ENCODE measurements at places on chromosomes 16 and 17.

DNA sequence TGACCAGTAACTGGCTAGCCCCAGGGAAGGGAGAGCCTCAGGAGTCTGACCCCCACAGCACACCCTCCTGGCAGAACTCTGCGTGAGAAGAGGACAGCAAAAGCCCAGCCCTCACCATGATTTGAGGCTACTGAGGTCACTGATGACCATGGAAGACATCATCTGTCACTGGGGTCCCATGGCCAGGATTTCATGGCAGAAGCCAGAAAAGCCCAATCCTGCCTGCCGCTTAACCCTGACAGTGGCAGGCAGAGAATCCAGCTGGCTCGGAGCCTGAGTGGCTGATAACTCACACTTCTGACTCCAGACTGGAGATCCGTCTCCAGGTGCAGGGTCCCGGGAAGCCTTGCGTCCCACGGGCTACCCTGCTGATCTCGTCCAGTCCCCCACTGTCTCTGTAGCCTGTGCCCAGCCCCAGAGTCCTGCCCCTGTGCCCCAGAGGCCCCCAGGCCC lies 17.5 kb downstream of the GRIN2C start:
- no peak for DNase-seq

DNA sequence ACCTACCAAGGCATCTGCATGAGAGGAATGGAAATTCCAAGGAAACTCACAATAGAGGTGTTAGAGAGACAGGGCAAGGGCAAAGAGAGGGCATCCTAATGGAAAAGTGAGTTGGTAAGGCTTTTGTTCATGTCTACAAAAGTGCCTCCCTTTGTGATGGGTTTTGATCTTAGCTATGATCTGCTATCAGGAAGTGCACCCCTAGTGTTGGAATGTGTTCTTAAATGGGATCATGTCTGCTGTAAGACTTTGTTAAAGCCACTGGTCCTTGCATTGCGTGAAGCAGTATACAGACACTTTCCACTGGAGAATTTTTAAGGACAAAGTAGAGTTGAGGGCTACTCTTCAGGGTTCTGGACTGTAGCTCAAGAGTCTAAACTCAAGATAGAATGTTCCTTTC lies 92.0 kb downstream of the MAP2K6 start:
- DNase-seq = no peak

DNA sequence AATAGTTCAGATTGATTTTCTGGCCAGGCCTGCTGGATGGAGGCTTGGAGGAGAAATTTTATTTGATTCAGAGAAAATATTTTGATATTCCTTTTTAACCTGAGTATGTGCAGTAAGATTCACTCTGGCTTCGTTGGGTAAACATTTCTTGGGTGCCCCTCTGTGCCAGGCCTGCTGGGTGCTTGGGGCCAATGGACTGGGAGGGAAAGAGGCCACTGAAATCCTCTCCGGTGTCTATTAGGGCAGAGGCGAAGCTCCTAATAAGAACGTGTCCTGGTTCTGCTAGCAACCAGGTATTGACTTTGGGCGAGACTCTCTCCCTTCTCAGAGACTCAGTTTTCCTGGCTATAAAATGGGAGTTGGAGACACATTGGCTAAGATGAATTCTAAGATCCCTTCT lies 122.5 kb downstream of the CYLD start:
- DNase-seq = no peak

DNA sequence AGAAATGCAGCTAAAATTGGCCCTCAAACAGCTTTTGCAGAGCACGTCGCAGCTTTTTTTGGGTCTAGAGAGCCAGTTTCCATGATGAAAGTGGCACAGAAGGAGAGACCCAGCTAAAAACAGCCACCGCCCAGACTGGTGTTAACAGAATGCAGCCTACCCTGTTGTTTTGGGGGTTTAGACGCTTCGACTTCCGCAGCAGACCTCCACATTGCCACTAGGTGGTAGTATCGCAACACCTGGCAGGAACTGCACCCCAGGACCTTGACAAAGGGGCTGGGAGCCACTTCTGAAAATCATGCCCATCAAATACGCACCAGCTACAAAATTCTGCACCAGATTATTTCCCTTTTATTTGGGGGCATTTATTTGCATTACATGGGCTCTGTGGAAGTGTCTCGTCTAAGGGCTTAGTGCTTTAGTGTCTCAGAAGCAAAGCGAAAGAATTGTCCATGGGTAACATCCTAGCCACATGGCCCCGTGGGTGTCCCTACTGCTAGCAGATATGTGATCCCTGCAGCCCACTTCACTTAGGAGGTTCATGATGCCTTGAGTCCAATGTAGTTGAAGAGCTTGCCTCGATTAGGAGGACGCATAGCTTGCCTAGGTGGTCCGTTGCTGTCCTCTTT lies 167.1 kb downstream of the HAPSTR1 start:
- DNase-seq = no peak

GRCh38 chr17:45345246-45345553 lies 28.4 kb upstream of the MAP3K14 start:
- no peak for DNase-seq

GRCh38 chr16:2675714-2676113 lies 6.6 kb upstream of the KCTD5 start:
- DNase-seq = no peak

- no peak for DNase-seq
Measured at GRCh38 chr17:32116937-32117336, 25.4 kb upstream of the RHOT1 start.

DNA sequence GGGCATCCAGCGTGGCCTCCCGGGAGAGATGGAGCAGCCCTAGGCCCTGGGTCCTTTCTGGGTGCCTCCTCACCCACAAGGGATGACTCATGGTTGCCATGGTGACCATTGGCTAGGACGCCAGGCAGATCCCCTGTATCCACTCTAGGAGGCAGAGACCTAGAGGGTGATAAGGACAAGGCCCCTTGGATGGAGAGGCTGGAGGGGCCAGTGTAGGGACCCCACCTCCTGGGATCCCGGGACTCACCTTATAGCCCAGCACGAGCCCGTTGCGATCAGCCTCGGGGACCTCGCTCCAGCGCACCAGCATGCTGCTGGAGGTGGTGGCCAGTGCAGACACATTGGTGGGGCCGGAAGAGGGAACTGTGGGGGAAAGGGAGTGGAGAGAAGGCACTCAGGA lies 82.2 kb upstream of the CDC42EP4 start:
- no peak for DNase-seq

GRCh38 chr16:83059237-83059636 lies 432.5 kb downstream of the CDH13 start:
- no peak for DNase-seq

GRCh38 chr17:78183916-78184315 lies 2.9 kb downstream of the TK1 start:
- DNase-seq = no peak

DNA sequence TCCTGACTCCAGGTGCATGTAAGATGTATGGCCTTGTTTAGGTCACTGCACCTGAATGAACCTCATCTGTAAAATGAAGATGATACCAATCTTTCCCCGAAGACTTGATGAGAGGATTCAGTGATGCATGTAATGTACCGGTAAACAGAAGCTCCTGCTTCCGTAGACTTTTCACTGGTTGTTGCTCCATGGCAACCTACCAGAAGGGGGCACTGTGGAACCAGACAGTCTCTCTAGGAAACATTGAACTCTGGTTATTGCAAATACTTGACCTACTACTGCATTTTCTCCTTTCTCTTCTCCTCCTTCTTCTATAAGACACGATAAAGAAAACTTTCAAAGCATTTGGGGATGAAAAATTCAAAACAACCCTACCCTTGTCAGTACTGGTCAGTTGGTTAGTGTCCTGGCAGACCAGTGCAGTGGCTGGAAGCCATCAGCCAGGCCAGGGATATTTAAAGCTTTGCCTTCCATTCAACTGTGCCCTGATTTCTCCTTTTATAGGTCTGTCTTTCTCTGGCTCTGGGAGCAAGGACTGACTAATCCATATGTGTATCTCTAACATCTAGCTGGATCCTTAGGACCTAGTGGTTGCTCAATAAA lies 667.4 kb upstream of the SALL1 start:
- no peak for DNase-seq

GRCh38 chr17:60361889-60362288 lies 30.0 kb downstream of the USP32 start:
- no peak for DNase-seq

DNA sequence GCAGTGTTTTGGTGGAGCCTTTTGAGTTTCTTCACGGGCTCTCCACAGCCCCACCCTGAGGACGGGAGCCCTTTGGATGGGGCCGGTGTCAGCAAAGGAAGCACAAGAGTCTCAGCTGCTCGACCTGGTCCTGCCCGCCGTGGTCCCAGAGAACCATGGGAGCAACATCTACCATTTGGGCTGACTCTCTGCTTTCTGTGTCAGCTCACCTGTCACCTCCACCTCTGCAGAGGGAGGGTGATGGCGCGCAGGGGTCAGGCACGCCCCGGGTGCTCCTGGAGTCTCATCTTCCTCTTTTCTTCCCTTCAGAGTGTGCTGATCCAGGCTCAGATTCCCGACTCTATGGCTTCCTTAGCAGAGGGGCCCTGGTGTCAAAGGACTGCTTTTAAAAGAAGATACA lies 171.7 kb downstream of the LAT start:
- DNase-seq = no peak

GRCh38 chr17:64331366-64331765 lies 59.3 kb downstream of the PECAM1 start:
- DNase-seq = no peak

DNA sequence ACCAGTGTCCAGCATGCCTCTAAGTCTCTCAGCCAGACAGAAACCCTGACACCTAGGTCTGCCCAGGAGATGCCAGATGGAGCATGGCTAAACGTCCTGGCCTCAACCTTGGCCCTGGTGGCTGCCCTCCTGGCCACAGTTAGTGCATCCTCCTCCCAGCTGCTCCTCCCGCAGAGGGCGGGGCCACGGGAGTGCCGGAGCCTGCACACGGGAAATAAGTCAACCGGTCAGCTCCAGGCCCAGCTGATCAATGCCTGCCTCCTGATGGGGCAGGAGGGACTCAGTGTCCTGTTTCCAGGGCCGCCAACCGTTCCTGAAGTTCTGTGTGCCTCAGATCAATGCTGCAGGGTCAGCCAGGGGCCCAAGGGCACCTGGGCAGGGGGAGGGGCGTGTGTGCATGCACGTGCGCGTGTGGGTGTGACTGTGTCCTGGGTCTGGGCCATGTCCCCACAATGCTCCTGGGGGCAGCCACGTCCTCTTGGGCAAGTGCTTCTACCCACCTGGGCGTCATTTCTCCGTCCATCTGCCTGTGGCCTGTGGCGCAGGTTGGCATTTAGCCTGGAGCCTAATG lies 4.6 kb upstream of the KCNJ12 start:
- no peak for DNase-seq

GRCh38 chr17:76199469-76199868 lies 40.8 kb downstream of the RNF157 start:
- no peak for DNase-seq

GRCh38 chr17:17536702-17537101 lies 40.5 kb upstream of the RASD1 start:
- DNase-seq = no peak

- no peak for DNase-seq
Measured at GRCh38 chr16:64900517-64900916, 221.3 kb downstream of the CDH11 start.

- DNase-seq = no peak
Measured at GRCh38 chr17:73847952-73848351, 203.7 kb upstream of the SDK2 start.

GRCh38 chr16:46787909-46788308 lies 39.8 kb upstream of the MYLK3 start:
- no peak for DNase-seq

DNA sequence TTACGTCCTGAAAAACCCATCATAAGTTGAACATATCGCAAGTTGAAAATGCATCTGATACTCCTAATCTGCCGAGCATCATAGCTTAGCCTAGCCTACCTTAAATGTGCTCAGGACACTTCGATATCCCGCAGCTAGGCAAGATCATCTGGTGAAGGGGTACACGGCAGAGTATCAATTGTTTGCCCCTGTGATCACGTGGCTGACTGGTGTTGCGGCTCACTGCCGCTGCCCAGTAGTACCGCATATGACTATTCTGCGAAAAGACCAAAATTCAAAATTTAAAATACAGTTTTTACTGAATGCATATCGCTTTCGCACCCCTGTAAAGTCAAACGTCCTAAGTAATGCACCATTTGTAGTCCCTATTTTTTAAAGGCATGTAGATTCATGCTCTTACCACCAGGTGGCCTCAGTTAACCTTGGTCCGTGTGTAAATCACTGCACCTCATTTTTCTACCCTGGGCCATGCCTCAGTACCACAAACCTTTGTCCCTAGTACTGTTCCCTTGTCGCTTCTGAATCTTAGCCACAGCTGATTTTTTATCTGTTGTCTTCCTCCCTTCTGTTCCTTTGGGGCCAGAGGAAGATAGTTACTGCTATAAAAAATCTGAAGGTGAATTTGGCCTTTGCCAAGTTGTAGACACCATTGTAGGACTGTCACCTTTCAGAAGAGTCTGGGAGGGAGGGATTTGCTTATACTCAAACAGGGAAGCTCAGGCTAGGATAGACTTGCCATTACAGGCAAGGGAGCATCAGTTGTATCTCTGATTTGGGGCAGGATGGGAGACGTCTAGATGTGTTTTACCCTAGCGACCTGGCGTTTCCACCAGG lies 34.4 kb downstream of the WWP2 start:
- no peak for DNase-seq

- DNase-seq = no peak
Measured at GRCh38 chr17:17874478-17874877, 37.7 kb upstream of the SREBF1 start.

GRCh38 chr17:54172985-54173316 lies 350.2 kb downstream of the KIF2B start:
- no peak for DNase-seq

- DNase-seq = no peak
Measured at GRCh38 chr17:78488867-78489634, 88.1 kb downstream of the DNAH17 start.

DNA sequence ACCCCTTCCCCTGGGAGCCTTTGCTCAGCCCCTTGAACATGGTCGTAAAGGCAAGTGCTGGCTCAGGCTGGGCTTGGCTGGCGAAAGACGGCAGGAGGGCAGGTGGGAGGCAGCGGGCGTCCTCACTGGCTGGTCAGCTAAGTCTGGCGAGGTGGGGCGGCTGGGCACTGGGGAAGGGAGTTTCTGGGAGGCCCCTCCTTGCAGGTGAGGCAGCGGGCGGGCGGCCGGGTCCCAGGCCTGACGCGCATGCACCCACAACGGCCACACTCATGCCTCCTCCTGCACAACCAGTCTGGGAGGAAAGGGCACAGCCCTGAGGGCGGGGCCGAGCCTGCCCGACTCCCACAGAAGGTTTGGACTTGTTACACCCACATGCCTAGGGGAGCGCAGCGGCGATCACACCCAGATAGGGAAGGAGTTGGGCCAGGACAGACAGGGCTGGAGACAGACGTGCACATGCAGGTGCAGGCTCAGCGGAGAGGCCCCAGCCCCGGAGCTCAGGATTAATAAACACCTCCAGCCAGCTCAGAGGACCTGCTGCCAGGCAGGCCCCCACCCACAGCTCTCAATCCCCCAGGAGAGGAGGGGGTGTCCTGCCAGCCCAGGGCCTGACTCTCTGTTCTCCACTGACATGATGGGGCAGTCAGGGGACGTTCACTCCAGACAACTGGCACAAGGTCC lies at the start of gene EVPL:
EVPL (minus strand) TSS at position 148 of the 681 bp plus-strand sequence; CDS start at position 40, 108 bp downstream.
- DNase-seq = no peak

- DNase-seq = no peak
Measured at GRCh38 chr17:21033350-21033749, 9.5 kb downstream of the USP22 start.

- no peak for DNase-seq
Measured at GRCh38 chr16:23283571-23283970, 18.5 kb upstream of the SCNN1B start.

GRCh38 chr17:20955427-20956323 lies 87.1 kb downstream of the USP22 start:
- no peak for DNase-seq

GRCh38 chr16:57125376-57125775 lies 33.0 kb downstream of the CPNE2 start:
- DNase-seq = no peak

- DNase-seq = no peak
Measured at GRCh38 chr16:88274847-88275246, 107.9 kb upstream of the ZNF469 start.

All from type B pancreatic cell (in vitro differentiated cells).